ENCODE measurements at places on chromosomes 16 and 17. TPM values are rescaled to one million over a fixed set of nuclear protein-coding genes. Genes with fewer than 3 reads are reported as not detected.

FOXN1 gene
- total RNA-seq, result not detected

ZNF276 gene
- 11.0 TPM for total RNA-seq

FTSJ3 gene
- total RNA-seq, result 50.6 TPM

UTS2R gene
- not detected for total RNA-seq

EDC4 gene
- 60.6 TPM for total RNA-seq

PRDM7 gene
- not detected for total RNA-seq

SMIM5 gene
- total RNA-seq, result under 0.01 TPM

All from fibroblast of villous mesenchyme (primary cell).